ENCODE measurements at places on chromosomes 6 and 20. TPM values are rescaled to one million over a fixed set of nuclear protein-coding genes. Genes with fewer than 3 reads are reported as not detected.

DNA sequence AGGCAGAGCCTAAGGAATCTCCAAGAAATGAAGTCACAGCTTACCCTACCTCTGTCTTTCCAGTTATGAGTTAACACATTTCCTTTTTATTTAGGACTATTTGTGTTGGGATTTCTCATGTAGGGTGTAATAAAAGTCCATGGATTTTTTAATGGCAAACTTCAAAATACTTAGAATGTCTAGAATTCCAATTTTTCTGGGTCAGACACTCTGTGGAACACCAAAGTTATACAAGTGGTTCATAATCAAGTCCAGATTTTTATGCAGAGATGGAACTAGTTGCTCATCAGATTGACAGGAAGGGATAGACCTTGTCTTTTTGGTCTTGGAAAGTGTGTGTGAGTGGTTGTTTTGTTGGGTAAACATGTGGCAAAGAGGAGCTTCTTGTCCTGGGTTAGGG, 303.5 kb upstream of the RNF24 start:
- H3K4me1 ChIP-seq = no peaks in the 10 kb centered on the region
- H3K27ac ChIP-seq = no peak overlapping the region
- H3K4me3 ChIP-seq = no peak overlapping the region
- H3K27me3 ChIP-seq = no peaks in the 10 kb centered on the region

- H3K27me3 ChIP-seq = no peaks in the 10 kb centered on the region
- DNase-seq = no peak
- H3K27ac ChIP-seq = no peak overlapping the region
- H3K36me3 ChIP-seq = no peaks in the 10 kb centered on the region
Observed at GRCh38 chr6:7737106-7737505, 11.2 kb downstream of the BMP6 start.

DNA sequence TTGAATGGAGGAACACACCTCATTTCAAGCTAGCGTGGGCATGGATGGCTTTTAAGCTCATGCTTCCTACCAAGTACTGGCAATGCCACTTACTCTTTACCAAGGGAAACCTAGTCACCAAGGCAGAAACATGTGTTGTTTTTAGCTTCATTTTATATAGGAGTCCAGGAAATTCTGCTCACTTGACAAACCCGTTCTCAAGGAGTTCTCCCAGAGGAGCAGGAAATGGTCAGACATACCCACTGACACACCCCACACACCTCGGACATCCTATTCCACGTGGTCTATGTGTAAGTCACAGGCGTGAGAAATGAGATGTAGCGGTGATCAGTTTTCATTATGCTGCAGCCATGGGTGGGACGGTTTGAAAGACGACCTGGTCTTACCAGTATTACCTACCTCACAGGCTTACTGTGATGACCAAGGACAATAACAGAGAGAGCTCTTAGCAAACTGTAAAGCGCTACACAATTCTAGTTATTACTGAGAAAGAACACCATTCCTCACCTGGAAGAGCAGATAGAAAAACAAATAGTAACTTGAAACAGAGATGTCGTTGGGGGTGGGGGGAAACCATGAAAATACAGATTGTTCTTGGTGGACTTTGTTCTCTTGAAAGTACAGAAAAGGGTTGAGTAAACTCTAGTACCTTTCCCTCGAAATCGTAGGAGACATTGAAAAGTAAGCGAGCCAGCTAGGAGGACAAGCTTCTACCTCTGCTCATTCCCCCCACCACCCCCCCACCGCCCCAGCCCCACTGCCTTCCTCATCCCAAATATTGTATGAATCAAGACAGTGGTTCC, 1.7 kb downstream of the CNKSR3 start:
- DNase-seq = no peak
- no peaks in the 10 kb centered on the region for H3K36me3 ChIP-seq
- H3K4me1 ChIP-seq = peaks cover 24% of the 10 kb centered on the region
- H3K4me3 ChIP-seq = peak overlapping the region; percentile 74

DNA sequence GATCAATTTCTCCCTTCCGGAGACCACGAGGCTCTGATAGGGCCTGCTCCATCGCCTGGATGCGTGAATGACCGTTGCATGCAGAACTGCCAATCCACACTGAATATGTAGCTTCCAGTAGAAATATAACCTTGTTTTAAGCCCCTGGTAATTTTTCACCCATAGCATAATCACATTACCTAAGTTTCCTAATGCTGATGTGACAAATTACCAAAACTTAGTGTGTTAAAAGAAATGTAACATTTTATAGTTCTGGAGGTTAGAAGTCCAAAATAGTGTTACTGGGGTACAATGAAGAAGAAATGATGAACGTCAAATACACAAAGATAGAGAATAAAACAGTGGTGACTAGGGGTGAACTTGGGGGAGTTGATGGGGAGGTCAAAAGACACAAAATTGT, 22.0 kb upstream of the SIRPD start:
- no peak overlapping the region for H3K27ac ChIP-seq
- no peaks in the 10 kb centered on the region for H3K27me3 ChIP-seq
- no peak for DNase-seq
- no peak overlapping the region for H3K4me3 ChIP-seq

DNA sequence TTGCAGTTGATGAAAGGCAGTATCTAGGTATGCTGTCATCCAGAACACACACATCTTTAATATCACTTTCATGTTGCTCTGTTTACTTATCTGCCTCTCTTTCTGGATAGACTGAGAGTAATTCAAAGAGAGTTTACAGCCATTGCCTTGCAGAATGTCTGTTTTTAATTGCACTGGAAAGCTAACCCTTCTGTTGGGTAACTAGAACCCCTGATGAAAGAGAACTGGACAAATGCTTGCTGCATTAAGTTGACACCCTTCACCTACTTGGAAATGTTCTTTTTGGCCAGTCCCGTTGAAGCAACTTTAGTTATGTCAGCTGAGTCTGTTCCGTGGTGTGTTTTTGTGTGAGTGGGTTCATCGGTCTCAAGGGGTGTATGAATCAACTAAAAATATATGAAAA, 383.8 kb upstream of the CITED2 start:
- no peaks in the 10 kb centered on the region for H3K36me3 ChIP-seq
- DNase-seq = no peak

Gene ESF1
- 29.1 TPM for total RNA-seq

GRCh38 chr20:19882446-19882845, 124.4 kb downstream of the RIN2 start:
- no peaks in the 10 kb centered on the region for H3K36me3 ChIP-seq
- H3K4me1 ChIP-seq = peaks cover 7% of the 10 kb centered on the region
- no peak overlapping the region for H3K4me3 ChIP-seq
- H3K27me3 ChIP-seq = no peaks in the 10 kb centered on the region

- no peaks in the 10 kb centered on the region for H3K36me3 ChIP-seq
- H3K4me1 ChIP-seq = peaks cover 44% of the 10 kb centered on the region
- no peak overlapping the region for H3K4me3 ChIP-seq
- DNase-seq = no peak
- H3K27ac ChIP-seq = no peak overlapping the region
Observed at GRCh38 chr6:35735452-35735851, 1.4 kb upstream of the ARMC12 start.

Gene CYP39A1
- total RNA-seq = 7.1 TPM

Gene NPEPL1
- 29.4 TPM for total RNA-seq

DNA sequence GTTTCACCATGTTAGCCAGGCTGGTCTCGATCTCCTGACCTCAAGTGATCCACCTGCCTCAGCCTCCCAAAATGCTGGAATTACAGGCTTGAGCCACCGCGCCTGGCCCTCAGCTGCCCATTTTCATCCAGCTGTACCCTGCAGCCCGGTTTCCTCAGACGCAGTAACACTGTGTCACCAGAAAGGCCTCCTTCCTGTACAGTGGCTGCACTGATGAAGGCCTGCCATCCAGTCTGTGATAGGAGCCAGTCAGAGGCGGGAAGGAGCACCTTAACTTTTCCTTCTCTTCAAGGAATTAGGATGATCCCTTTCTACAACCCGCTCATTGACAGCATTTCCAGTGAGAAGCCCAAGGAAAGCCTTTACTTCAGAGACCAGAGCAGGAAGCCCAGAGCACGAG, 75.9 kb downstream of the GFOD1 start:
- no peak for DNase-seq
- H3K4me3 ChIP-seq = no peak overlapping the region
- H3K27me3 ChIP-seq = no peaks in the 10 kb centered on the region
- H3K4me1 ChIP-seq = peaks cover 22% of the 10 kb centered on the region
- H3K27ac ChIP-seq = no peak overlapping the region

Gene SOX18
- not detected for total RNA-seq

- no peak overlapping the region for H3K27ac ChIP-seq
- no peaks in the 10 kb centered on the region for H3K4me1 ChIP-seq
- no peaks in the 10 kb centered on the region for H3K36me3 ChIP-seq
Observed at GRCh38 chr6:20302702-20303251, 90.5 kb upstream of the MBOAT1 start.

- H3K4me1 ChIP-seq = no peaks in the 10 kb centered on the region
- no peaks in the 10 kb centered on the region for H3K36me3 ChIP-seq
- H3K27me3 ChIP-seq = no peaks in the 10 kb centered on the region
Observed at GRCh38 chr6:142907544-142907943, 37.4 kb downstream of the HIVEP2 start.

DNA sequence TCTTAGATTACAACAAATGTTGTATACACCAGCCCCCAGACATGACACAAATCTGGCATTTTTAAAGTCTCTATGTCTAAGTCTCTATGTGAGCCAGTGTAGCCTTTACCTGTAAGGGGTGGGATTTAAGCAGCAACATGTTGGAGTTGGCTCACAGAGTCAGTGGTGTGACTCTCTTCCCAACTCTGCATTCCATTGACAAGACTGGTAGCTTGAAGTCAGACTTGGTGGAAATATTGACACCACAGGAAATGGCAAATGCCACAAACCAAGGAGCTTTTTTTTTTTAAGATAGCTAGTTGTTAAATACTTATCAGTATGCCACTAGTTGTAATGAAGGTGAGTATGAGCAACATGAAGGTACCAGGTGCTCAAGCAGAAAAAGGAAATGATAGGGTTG, 103.1 kb upstream of the SMLR1 start:
- no peaks in the 10 kb centered on the region for H3K36me3 ChIP-seq
- no peak overlapping the region for H3K4me3 ChIP-seq
- no peak overlapping the region for H3K27ac ChIP-seq
- H3K27me3 ChIP-seq = no peaks in the 10 kb centered on the region
- no peaks in the 10 kb centered on the region for H3K4me1 ChIP-seq

GRCh38 chr6:71983131-71983530, 96.8 kb downstream of the RIMS1 start:
- no peaks in the 10 kb centered on the region for H3K27me3 ChIP-seq
- H3K36me3 ChIP-seq = no peaks in the 10 kb centered on the region
- no peak overlapping the region for H3K27ac ChIP-seq
- no peaks in the 10 kb centered on the region for H3K4me1 ChIP-seq

Gene TREM2
- total RNA-seq = not detected

Gene SPTLC3
- 4.2 TPM for total RNA-seq

- H3K36me3 ChIP-seq = no peaks in the 10 kb centered on the region
- H3K4me3 ChIP-seq = peak overlapping the region; percentile 70
- H3K27ac ChIP-seq = no peak overlapping the region
Observed at GRCh38 chr6:142943711-142944123, 1.3 kb downstream of the HIVEP2 start.

DNA sequence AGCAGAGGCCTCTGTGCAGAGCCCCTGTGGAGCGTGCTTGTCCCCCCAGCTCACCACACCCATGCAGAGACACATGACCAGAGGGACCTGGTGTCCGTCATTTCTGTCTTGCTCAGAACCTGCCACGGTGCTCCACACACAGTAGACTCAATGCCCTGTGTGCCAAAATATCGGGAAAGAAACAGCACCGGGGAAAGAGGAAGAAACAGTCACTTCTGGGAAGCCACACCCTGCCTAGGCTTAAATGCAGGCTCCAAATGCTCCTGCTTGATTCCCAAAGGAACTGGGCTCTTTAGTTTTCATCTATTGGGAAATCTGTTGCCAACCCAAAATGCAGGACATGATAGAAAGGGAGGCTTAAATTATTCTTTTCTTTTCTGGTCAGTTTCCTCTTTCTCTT, 503.9 kb downstream of the CD83 start:
- no peak overlapping the region for H3K4me3 ChIP-seq
- no peaks in the 10 kb centered on the region for H3K36me3 ChIP-seq
- peaks cover 31% of the 10 kb centered on the region for H3K4me1 ChIP-seq
- H3K27me3 ChIP-seq = no peaks in the 10 kb centered on the region

DNA sequence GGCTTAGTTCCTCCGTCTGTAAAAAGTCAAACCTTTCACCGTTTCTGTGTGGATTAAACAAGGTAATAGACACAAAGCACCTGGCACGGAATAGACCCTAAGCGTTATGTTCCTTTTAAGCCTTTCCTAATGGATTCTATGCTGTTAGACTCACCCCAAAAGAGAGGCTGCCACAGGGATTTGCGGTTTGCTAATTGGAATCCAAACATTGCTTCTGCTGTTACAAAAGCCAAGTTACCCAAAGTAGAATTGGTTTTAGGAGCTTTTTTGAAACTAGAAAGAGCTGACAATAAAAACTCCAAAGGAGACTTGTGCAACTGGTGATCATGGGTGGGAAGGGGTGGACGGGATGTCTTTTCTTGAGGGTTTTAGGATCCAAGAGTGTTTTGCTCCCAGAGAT, 178.0 kb downstream of the BMP7 start:
- peaks cover 9% of the 10 kb centered on the region for H3K4me1 ChIP-seq
- H3K27ac ChIP-seq = peak overlapping the region; percentile 27
- H3K4me3 ChIP-seq = no peak overlapping the region
- H3K27me3 ChIP-seq = peaks cover 11% of the 10 kb centered on the region

DNA sequence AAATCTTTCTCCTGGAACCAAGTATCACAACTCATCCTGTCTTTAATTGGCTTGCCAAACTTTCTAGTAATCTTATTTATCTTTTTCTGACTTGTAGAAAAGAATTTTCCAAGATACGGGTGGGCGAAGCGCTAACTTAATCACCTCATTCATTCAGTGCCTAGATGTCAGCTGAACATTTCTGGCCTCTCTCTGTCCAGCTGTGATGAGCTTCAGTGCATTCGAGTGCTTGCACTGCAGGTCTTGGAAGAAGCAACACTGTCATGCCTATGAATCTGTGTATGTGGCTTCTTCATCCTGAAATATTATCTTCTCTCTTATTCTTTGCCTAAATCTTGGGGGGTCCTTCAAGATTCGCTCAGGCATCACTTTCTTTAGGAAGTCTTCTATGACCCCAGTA, 16.3 kb upstream of the ENPP1 start:
- H3K4me1 ChIP-seq = peaks cover 11% of the 10 kb centered on the region
- H3K27ac ChIP-seq = no peak overlapping the region
- no peak overlapping the region for H3K4me3 ChIP-seq
- no peaks in the 10 kb centered on the region for H3K36me3 ChIP-seq
- H3K27me3 ChIP-seq = no peaks in the 10 kb centered on the region

Gene VGLL2
- total RNA-seq = not detected
